ENCODE measurements at places on chromosomes 7 and 10.

DNA sequence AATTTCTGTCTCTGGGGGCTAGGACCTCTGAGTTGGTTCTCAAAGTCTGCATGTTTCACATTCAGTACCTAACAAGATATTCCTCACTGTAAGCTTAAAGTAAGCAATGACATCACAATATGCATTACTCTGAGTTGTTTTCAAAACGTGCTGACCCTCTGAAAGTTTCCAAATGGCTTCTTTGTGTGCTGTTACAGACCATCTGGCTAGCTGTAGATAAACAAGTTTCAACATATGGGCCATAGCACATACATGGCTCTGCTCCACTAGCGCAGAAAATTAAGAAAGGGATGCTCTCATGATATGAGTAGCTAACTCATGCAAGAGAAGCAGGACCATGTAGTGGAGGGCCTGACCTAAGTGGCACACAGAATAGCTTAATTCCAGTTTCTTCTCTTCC, 119.0 kb downstream of the HTR7 start:
- no peak for DNase-seq

- DNase-seq, result no peak
Observed at GRCh38 chr7:105439174-105439893, 50.6 kb upstream of the SRPK2 start.

DNA sequence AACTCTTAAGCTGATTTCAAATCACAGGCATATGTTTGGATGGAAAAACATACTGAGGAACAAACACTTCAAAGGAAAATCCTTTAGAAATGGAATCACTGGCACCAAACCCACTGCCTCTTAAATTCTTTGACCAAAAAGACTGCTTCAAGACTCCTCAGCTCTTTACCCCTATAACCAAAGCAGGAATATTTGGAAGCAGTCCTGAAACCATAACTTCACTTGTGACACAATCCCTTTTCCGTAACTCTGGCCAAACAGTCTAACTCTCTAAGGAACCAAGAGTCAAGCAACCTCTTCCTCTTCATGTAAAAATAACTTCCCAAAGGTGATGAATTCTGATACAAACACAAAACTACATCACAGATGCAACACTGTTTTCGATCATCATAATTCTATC, 104.3 kb downstream of the MTERF1 start:
- DNase-seq, result no peak

- DNase-seq, result no peak
Observed at GRCh38 chr7:117155694-117156093, 167.2 kb downstream of the WNT2 start.

- DNase-seq, result no peak
Observed at GRCh38 chr7:22173685-22174573, 183.0 kb downstream of the RAPGEF5 start.
